ENCODE measurements at places on chromosomes 1 and 21.

DNA sequence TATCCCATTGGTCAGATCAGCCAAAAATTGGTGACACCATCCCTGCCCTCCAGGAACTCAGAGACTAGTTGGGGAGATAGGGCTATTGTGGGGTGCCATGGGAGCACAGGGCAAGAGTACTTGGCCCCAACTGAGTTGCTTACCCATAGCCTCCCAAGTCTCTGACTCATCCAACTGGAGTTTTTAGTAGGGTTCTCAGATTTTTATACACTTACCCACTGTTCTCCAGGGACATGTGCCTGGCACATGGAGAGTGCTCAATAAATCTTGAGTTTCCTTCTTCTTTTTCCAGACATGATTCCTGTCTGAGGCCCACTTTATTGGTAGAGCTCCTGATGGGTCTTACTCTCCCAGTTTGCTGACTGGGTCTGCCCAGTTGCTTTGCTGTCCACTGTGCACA is 56.7 kb downstream of the OVGP1 start:
- no peak for DNase-seq

DNA sequence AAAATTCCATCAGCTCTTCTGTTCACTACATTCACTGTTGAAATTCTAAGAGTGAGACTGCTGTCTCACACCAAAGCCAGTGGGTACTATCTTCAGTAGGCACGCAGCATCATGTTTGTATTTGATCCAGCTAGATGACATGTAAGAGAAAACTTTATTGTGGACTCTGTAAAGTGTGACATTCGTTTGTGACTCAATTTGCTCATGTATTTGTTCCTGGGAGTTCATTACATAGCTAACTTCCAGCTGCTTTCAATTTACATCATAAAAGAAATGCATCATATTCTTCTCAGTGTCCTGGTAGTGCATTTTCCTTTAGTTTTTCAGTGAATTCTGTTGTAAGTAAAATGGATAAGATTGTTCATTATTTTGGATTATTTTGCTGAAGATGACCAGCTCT is 31.4 kb downstream of the CTH start:
- no peak for DNase-seq

- no peak for DNase-seq
Observed at GRCh38 chr1:43398227-43398626, 8.5 kb downstream of the SZT2 start.

DNA sequence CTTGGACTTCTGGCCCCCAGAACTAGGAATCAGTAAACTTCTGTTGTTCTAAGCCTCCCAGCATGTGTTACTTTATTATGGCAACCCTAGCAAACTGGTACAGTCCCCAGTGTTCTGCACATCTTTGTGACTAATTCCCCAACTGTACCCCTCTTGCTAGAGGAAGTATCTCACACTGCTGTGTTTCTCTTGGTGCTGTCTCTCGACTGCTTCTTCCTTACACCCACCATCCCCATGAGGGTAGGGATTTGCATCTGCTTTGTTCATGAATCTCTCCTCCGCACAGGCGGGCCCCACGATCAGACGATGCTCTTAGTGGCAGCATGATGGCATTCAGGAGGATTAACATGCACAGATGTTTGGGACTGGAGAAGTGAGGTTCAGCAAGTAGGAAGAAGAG is 46.7 kb downstream of the CLIC6 start:
- DNase-seq: no peak

- no peak for DNase-seq
Observed at GRCh38 chr21:16046656-16047330, 317.0 kb downstream of the USP25 start.

DNA sequence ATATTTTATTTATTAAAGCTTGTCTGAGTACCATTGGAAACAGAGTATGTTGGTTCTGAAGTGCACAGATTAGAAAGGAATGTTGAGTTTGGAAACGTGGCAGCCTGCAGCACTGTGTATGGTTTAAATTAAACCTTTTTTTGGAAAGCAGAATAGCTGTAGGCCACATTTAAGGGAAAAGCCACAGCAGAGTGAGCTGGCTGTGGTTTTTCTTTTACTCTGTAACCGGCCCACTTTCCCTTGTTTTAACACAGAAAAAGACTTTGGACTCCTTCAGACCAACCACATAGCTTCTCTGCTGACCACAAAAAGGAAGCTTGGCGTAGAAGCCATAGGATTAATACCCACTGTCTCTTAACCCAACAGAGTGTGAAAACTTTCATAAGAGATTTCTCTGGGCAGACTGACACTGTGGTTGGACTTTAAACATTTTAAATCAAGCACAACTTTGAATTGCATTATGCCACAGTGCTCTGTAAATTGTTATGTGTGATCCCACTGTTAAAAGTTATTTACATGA is 75.2 kb downstream of the NFIA start:
- peak; percentile 5 for DNase-seq

- no peak for DNase-seq
Observed at GRCh38 chr1:36154765-36155407, 1.1 kb upstream of the MAP7D1 start.

DNA sequence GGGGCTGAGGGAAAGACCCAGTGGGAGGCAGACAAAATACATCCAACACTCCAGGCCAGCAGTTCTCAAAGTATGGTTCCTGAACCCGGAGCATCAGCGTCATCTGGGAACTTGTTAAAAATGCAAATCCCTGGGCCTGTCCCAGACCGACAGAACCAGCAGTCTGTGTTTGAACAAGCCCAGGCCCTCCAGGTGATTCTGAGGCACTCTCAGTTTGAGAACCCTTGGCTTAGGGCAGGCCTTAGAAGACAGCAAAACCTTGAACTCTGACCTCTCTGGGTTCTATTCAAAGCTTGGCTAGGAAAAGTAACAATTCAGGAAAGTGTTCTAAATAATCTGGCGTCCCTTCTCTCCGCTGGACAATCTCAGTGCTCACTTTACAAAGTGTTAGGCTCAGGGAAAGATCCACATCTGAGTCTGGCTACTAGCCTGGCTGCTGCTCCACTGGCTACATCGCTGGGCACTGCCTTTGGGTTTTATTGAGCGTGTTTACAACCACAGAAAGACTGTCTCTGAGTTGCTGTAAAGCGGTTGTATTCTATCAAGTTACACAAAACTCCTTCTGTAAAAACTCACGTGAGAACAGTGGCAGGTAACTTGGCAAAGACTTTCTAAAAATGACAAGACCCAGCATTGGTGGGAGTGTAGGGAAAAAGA is 166.1 kb downstream of the HIVEP3 start:
- DNase-seq: no peak

GRCh38 chr1:203536980-203537455 is 43.1 kb downstream of the OPTC start:
- DNase-seq: no peak

DNA sequence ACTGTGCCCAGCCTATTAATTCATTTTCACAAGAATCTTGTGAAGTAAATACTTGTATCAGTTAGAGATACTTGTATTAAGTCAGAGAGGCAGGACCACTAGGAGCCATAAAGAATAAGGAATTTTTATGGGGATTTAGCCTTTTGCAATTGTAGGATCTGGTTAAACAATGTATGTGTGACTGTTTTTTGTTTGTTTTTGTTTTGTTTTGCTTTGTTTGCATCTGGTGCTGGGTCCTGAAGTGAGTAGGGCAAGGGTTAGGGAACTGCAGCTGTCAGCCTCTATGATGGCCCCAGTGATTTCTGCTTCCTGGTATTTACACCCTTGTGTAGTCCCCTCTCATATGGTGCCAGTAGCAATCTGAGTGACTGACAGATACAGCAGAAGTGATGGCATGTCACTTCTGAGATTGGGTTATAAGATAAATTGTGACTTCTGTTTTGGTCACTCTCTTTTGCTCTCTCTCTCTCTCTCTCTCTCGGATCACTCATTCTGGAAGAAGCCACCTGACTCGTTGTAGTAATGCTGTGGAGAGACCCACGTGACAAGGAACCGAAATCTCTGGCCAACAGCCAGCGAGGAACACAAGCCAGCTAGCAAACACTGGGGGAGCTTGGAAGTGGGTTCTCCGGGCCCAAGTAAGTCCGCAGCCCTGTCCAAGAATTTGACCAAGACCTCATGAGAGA is 96.2 kb upstream of the MARK1 start:
- DNase-seq: no peak

- no peak for DNase-seq
Observed at GRCh38 chr1:14844923-14845617, 246.6 kb downstream of the KAZN start.

- peak; percentile 68 for DNase-seq
Observed at GRCh38 chr1:222095606-222096475, 354.0 kb upstream of the DUSP10 start.

DNA sequence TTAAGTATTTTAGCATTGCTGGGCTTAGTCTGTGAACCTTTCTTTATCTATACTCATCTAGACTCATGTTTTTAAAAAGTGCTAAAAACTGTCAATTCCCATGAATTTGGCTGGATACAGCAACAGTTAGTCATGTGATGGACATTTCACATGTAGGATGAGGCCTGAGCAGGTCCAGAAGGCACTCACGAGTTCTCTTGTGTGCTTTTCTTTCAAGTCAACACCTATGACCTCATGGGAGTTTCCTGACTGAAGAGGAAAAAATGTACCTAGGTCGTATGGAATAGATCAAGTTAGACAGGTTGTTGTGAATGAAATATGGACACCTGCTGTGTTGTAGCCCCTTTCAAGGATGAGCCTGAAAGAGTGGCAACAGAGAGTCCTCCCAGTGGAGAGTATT is 394.2 kb downstream of the DUSP10 start:
- no peak for DNase-seq

DNA sequence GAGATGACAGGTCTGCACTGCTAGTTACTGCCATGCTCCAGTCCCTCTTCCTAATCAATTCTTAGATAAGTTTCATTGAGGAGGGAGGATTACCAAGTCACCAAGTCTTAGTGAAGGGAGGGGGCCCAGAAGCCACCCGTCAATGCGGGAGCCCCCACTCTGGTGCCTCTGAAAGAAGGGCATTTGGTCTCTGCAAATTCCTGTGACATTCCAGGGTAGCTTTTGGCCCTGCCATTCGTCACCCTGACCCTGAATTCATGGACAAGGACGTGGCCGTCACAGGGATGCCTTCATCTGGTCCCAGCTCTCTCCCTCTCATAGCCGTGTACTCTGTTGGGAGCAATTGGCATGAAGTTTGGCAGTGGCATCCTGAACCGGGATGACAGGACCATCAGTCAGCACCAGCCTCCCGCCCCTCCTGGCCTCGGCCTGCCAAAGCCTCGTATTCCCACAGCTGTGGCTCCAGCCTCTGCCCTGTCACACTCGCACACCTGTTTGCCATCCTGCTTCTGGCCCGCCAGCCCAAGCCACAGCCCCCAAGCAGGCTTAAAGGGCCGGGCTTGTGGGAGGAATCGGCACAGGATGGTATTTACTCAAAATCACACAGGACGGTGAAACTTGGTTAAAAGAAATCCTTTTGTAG is 150.7 kb downstream of the CLIC6 start:
- no peak for DNase-seq

GRCh38 chr1:221832617-221833016 is 90.7 kb upstream of the DUSP10 start:
- no peak for DNase-seq

DNA sequence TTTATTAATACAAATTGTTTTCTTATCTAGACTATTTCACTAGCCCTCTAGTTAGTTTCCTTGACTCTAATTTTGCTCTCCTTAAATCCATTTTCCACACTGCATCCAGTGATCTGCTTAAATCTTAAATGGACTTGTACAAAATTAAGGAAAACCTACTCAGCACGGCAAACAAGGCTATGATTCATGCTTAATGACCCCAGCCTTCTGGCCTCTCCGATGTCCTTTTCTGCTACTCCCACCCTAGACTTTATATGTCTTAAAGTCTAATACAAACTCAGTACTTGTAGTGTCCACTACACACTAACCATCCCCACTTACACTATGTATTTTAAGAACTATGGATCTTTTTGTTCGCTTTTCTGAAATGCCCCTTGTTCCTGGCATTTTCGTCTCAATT is 2.2 kb downstream of the TMED5 start:
- no peak for DNase-seq

DNA sequence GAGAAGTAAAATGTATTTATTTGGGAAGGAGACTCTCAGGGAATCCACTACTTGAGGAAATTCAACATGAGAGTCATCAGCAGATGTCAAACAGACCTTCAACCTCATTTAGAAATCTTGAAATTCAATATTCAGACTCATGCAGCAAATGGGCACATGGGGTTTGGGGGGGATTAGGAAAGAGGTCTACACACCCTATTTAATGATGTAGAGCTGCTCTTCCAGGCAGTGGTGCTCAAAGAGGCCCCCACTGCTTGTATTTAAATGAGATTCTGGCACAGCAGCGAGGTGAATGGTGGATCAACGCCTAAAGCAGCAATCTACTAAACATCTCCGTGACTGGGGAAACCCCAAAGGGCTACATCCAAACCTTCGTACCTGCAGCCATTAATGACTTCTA is 213.2 kb upstream of the C8B start:
- no peak for DNase-seq

GRCh38 chr1:43773821-43774220 is 66.5 kb downstream of the ST3GAL3 start:
- no peak for DNase-seq

- DNase-seq: no peak
Observed at GRCh38 chr1:232922485-232922884, 27.9 kb upstream of the NTPCR start.

GRCh38 chr1:17773591-17774326 is 18.6 kb downstream of the ACTL8 start:
- no peak for DNase-seq

DNA sequence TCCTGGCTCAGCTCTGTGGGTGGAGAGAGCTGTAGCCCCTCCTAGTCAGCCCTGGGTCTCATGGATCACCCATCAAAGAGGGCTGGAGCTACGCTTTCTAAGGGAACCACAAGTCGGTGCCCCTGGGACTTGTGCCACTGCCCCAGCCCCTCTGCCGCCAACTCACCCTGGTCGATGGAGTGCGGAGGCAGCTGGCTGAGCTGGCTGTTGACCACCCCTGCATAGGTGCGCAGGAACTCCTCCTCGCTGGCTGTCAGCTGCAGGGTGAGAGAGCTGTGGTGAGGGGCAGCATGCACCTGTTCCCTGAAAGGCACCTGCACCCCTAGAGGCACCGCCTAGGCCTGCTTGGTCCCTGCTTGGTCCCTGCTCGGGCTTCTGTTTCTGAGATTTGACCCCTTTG is 39.0 kb downstream of the CTNNBIP1 start:
- DNase-seq: no peak

DNA sequence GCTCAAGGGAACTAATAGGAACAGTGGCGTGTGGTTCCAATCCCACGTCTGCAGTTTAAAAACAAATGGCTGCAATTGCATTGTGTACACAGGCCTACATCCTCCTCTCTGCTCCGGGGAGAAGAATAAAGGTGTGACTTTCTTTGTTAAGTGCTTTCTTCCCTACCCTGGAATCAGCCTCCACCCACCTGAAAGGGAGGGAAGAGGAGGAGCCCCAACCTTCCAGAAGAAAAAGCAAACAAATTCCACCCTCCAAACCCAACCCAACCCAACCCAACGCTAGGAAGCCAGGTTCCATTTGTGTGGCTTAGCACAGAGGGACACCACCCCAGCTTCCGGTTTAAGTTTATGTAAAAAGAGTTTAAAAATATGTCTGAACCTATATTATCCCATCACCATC is 11.8 kb upstream of the BACE2 start:
- no peak for DNase-seq

GRCh38 chr1:234782105-234782751 is 172.2 kb upstream of the IRF2BP2 start:
- DNase-seq: no peak

Measured in stimulated activated naive CD8-positive, alpha-beta T cell treated with anti-CD3 and anti-CD28 coated beads, Interleukin-15, Interleukin-2, amounts not matched to agents 100 U/mL and 50 U/mL, for 24 hours (primary cell).